Hematopoietic multipotent progenitor cell treated with erythropoietin and hydrocortisone succinate and interleukin-3 and kit ligand, for 8 days (in vitro differentiated cells): ENCODE measurements at places on chromosomes 7 and 10.

DNA sequence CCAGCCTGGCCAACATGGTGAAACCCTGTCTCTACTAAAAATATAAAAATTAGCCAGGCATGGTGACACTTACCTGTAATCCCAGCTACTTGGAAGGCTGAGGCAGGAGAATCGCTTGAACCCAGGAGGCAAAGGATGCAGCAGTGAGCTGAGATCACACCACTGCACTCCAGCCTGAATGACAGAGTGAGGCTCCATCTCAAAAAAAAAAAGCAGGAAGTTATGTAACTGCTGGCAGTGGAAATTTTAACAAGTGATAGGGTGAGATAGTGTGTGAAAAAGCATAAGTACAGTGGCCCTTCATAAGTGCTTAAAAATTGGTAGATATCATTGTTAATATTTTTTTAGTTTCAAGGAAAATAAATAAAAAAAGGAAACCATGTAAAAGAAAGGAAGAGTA lies 12.3 kb downstream of the AKR1C3 start:
- DNase-seq, result peak; percentile 21

- no peak for DNase-seq
These were observed 38.4 kb upstream of the GDF10 start for GRCh38 chr10:47261556-47261955.

DNA sequence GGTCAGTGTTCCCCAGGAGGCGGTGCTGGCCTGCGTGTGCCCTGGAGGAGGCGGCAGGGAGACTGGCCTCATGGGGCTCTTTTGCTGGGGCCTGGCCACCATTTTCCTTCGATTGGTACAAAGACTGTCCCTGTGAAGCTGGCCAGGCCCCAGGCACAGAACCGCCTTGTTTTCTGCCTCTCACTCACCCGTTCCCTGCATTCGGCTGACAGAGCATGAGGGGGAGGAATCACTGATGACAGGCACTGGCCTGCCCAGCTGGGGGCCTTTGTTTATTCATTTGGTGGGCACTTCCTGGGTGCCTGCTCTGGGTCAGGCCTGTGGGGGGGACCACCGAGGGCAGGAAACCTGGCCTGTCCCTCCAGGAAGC lies 139.2 kb downstream of the FAM53B start:
- DNase-seq, result no peak

- no peak for DNase-seq
These were observed 84.9 kb downstream of the GRB10 start for GRCh38 chr7:50697748-50698147.

DNA sequence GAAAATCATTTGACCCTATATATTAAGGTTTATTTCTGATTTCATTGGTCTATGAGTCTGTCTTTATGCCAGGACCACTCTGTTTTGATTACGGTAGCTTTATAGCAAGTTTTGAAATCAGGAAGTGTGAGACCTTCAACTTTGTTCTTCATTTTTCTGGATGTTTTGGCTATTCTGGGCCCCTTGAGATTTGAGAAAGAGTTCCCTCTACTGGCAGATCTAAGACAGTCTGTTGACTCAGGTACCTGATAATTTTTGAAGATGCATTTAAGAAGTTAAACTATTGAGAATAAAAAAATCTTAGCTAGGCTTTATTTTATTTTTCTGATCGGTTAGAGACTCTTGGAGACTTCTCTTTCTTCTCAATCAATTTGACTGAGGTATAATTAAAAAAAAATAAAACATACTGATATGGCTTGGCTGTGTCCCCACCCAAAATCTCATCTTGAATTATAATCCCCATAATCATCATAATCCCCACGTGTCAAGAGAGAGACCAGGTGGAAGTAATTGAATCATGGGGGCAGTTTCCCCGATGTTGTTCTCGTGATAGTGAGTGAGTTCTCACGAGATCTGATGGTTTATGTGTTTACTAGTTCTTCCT lies 209.2 kb downstream of the SNX10 start:
- DNase-seq, result peak; percentile 56

GRCh38 chr7:114997487-114998404 lies 75.9 kb downstream of the MDFIC start:
- no peak for DNase-seq

DNA sequence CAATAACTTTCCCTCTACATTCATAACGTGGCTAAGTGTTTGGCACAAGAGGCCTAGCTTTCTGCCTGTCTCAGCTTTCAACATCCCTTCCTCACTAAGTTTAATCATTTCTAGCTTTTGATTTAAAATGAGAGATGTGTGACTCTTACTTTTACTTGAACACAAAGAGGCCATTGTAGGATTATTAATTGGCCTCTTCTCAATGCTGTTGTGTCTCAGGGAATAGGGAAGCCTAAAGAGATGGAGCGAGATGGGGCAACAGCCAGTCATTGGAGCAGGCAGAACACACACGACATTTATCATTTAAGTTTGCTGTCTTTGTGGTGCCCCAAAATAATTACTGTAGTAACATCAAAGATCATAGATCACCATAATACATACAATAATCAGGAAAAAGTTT lies 167.1 kb upstream of the TRIM24 start:
- DNase-seq, result no peak

- DNase-seq, result no peak
These were observed 73.8 kb upstream of the FAM180A start for GRCh38 chr7:135822376-135822775.

- DNase-seq, result no peak
These were observed 662 bp downstream of the NRCAM start for GRCh38 chr7:108455551-108455997.

GRCh38 chr7:7177044-7177517 lies 5.3 kb upstream of the C1GALT1 start:
- no peak for DNase-seq

- DNase-seq, result no peak
These were observed 22.5 kb downstream of the HHEX start for GRCh38 chr10:92712016-92712889.

DNA sequence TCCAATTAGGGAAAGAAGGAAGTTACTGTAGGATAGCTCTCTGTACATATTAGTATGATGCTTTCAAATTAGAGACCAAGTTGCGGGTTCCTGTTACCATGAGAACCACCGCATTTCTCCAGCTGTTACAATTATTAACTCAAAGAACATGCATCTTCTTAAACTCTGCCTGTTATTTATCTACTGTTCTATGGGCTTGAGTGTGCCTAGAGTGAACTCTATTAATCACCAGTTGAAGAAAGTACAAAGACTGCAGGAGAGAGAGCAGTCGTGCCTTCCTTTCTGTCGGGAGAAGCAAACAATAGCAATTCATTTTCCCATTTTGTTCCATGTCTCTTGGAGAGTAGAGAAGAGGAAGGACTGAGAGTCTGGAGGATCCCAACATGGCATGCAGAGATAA lies 1071.2 kb downstream of the TYW1 start:
- no peak for DNase-seq

DNA sequence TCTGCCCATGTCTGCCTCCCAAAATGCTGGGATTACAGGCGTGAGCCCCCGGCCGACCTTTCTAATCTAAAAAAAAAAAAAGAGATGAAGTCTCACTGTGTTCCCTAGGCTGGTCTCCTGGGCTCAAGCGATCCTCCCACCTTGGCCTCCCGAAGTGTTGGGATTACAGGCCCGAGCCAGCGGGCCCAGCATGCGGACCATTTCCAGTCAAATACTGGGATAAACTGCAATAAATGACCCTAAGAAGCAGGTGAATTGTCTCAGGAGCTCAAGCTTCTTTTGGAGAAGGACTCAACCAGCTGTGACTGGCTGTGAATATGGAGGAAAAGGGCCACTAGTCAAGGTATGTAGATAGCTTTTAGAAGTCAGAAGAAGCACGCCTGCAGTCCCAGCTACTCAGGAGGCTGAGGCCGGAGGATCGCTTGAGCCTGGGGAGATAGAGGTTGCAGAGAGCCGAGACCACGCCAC lies 550 bp upstream of the CREM start:
- DNase-seq, result no peak

DNA sequence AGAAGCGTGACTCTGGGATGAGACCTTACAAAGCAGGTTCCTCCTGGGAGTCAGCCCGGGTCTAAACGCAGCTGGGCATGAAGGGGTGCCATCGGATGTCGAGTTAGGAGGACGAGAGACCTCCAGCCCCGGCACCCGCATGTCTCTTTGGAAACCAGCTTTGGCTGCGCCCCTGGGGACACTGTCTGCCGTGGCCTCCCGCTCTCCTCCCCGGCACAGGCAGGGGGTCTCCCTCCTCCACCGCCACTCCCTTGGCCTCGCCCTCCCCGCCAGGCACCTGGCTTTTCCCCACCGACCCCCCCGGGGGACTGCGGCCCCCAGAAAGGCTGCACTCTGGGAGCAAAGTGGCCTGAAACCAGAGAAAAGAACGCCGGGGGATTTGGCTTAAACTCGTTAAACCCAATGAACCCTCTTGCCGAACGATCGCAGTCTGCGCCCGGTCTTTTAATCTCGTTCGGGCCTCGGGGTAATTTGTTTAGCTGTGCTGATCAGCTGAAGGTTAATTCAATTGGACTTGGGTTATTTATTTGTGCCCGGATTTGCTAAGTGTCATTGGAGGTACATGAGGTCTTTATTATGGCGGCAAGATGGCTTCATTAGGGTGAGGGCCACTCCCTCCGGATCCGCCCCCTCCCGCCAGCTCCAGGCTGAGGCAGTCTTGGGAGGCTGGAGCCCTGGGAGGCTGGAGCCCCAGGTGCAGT lies 16.4 kb upstream of the PSMG3 start:
- DNase-seq, result no peak

- DNase-seq, result no peak
These were observed 5.7 kb downstream of the GRID2IP start for GRCh38 chr7:6545398-6546126.

- no peak for DNase-seq
These were observed 1360.1 kb upstream of the CELF2 start for GRCh38 chr10:9657530-9657929.

DNA sequence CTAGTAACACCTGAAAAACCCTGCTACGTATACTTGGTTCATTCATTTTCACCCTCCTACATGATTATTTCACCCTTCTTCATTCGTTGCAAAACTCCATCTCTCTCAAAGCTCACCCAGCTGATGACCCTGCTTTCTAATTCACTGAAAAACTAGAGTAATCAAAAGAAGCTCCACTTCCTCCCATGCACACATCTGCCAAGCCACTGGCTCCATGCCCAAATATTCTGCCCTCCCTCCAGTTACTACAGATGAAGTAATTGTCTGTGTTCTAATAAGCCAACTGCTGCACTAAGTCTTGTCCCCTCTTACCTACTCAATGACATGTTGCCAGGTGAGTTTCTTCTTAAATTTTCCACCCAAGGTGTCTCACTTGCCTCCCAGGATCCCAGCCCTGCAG lies 96.9 kb upstream of the CCDC71L start:
- peak; percentile 43 for DNase-seq

DNA sequence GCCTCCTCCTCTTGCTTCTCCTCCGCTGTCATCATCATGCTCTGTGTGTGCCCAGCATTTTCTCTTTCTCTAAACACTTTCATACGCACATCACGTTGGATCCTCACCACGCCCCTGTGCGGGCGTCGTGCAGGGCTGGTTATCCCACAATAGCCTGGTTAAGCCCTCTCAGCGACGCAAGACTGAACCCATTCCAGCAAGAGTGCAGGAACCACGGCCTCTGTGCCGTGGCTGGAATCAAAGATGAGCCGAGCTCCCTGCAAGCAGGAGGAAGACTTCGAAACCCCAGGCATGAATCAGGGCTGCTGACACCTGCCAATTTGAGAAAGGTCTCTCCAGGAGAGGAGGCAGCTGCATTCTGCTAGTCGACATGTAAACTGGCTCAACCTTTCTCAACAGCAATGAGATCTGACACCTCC lies 74.8 kb upstream of the FOXK1 start:
- DNase-seq, result no peak

- no peak for DNase-seq
These were observed 602.7 kb upstream of the SORCS1 start for GRCh38 chr10:107767185-107767584.

- DNase-seq, result no peak
These were observed 32.8 kb downstream of the BTRC start for GRCh38 chr10:101386659-101387259.

DNA sequence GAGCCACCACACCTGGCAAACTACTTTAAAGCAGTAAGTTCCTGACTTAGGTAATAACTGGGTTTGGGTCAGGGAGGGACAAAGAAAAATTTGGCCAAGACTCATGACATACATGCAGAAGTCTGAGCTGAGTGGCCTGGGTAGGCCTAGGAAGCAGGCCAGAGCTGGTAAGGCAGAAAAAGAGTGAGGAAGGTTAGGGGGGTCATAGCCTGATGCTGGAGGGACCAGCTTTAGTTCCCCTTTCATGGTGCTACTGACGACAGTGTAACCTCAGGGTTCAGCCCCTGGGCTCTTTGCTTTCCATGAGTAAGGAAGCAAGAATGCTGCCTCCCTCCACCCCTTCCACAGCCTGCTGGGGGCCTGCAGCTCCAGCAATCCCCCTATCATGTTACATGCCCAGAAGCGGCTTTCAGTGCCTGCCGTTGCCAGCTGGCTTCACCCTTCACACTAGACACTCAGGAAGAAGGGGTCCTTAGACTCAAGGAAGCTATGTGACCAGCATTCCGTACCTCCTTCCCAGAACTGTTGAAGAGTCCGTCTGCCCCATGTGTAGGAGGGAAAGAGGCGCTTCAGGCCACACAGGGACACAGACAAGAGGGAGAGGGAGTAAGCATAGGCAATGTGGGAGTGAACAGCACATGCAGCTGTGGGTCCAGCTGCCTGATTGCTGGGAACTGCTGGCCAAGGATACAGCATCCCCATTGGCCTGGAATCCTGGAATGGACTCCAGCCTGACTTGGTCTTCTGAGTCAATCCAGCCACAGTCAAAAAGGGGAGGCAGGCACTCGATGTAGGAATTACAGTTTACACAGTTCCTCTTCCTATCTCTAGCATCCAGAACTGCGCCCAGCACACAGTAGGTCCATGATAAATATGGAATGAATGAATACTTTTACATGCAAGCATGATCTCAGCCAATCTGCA lies 4.1 kb upstream of the PLAU start:
- DNase-seq, result no peak

GRCh38 chr7:78864339-78864738 lies 589.1 kb downstream of the MAGI2 start:
- no peak for DNase-seq

DNA sequence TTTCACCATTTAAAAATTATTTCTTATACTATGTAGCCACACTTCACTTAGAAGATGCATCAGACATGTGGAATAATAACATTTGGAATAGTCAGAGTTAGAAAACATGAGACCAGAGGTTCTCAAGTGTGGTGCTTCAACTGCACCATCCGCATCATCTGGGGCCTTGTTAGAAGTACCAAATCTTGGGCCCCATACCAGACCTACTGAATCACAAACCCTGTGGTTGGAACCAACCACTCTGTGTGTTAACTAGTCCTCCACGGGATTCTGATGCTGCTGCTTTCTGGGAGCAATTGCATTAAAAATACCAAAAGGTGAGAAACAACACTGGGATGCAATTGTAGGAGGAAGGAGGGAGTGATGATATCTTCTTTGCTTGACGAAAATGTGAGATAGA lies 125.2 kb downstream of the GNAT3 start:
- DNase-seq, result no peak
